T follicular helper cell (primary cell): ENCODE measurements at places on chromosomes 11 and 22.

DNA sequence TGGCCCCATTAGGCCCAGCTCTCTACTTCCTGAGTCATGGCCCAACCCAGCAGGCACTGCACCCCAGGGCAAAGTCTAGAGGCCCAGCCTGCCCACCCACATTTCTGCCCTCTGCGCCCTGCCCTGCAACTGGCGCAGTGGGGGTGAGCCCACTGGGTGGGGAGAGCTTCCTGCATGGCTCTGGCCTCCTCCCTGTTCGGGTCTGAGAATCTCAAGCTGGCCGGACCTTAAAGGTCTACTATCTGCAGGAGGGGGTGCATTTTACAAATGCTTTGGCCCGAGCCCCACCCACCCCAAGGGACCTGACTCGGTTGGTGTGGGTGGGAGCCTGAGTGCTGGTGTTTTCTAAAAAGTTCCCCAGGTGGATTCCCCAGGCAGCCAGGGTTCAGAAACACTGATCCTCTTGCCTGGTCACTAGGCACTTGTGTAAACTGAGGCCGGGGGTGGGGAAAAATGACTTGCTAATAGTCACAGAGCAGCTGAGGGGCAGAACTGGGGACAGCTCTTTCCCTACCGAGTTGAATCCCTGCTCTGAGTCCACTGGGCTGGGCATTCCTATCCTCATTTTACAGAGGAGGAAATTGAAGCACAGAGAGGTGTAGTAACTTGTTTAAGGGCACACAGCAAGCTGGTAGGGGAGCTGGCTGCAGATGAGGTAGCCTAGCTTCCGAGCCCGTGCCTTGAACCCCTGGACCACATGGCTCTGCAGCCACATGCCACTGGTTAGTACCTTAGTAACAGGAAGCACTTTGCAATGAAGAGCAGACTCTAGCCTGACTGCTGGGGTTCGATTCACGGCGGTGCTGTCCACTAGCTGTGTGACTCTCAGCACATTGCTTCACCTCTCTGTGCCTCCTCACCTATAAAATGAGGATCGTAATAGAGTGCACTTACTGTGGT, 36.3 kb downstream of the CD82 start:
- no peak for DNase-seq

GRCh38 chr11:69285766-69286165, 8.2 kb upstream of the MYEOV start:
- no peak for DNase-seq

GRCh38 chr11:34916843-34917770, 689 bp downstream of the PDHX start:
- DNase-seq = no peak

- DNase-seq = no peak
Observed at GRCh38 chr11:46249103-46249937, 28.1 kb upstream of the CREB3L1 start.

DNA sequence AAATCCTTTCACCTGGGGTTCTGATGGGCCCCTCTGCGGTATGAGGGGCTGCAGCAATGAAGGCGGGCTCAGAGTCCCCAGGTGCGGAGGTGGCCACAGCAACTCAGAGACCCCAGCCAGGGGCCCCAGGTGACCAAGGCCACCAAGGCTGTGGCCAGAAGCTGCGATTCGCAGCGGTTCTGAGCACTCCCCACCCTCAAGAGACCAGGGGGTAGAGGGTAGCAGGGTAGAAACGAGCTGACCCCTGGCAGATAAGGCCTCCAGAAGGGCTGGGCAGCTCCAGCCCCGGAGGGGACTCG, 948 bp downstream of the TNKS1BP1 start:
- no peak for DNase-seq

- DNase-seq = peak; percentile 10
Observed at GRCh38 chr11:59802639-59803176, 7.9 kb downstream of the MRPL16 start.

DNA sequence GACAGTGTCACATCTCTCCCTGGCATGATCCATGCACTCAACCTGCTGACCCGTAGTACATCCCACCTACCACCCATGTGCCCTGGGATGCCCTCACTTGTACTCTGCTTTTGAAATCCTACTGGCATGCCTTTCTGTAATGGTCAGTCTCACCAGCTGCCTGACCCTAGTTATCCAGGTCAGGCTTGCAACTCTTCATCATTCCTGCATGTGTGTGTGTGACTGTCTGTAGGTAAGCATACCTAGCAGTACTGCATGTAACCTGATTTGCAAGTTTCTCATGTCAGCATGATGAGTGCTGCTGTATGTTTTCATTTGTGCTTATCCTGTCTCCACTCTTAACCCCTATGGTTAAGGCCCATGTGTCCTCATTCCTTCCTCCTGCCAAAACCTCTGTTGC, 202.0 kb upstream of the MTNR1B start:
- no peak for DNase-seq

DNA sequence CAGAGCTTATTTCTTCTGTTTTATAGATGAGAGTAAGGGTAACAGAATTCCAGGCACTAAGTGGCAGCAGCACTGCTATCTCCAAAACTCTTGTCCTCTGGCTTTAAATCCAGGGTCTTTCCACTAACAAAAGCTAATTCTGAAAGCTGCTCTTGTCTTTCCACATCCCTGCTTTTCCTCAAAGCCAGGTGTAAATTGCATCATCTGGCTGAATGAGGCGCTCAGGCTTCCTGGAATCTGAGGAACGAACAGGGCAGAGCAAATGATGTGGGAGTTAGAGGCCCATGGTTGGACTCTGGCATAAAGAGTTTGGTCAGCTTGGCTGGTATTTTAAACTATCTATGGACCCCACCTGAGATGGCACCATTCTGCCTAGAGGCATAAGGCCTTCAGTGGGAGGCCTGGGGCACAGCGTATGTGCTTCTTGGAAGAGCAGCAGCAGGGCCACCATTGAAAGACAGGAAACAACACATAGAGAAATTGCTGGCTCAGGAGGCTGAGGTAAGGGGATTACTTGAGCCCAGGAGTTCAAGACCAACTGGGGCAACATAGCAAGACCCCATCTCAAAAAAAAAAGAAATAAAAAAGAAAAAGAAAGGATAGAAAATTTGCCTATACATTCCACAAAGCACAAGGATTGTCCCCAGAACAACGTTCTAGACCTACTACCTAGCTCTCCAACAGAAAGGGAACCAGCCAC, 1.9 kb downstream of the KCNJ5 start:
- no peak for DNase-seq

DNA sequence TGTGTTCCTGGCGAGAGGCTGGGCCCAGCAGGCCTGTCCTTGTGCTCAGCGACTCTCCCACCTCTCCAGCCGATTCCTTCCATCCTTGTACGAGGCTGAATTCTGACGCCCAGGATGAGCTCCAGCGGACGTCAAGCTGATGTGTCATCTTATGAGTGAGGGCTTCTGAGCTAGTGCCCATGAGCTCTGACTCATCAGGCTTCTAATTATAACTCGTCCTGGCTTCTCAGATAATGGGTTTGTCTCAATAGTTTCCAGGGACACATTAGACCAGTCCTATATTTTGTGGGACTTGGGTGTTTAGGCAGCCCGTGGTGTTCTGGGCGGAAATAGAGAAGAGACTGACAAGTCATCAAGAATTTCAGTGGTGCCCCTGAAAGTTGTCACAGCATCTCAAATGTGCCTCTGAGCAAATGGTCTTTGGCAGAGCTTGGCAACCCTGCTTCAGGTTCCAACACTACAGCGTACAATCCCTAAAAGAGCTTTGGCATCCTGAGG, 108.2 kb upstream of the CD44 start:
- no peak for DNase-seq

DNA sequence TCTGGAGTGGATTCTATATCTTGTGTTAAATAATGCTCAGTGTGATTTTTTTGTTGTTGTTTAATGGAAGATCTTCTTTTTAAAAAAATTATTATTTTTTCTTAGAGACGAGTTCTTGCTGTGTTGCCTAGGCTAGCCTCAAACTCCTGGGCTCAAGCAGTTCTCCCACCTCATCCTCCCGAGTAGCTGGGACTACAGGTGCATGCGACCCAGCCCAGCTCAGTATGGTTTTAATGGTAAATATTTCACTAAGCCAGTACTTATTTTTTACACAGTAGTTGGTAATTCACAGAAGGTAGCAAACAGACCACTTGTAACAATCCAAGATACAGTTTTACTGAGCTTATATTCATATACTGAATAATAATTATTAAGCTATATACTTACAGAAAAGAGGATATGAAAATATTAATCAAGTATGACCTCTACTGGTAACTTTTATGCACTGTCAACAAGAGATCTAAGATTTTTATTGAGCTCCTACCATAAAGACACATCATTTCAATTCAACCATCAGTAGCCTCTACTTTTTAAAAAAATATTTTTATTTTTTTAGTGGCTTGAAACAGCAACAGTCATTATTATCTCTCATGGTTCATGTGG, 6.1 kb upstream of the CD59 start:
- DNase-seq = no peak

DNA sequence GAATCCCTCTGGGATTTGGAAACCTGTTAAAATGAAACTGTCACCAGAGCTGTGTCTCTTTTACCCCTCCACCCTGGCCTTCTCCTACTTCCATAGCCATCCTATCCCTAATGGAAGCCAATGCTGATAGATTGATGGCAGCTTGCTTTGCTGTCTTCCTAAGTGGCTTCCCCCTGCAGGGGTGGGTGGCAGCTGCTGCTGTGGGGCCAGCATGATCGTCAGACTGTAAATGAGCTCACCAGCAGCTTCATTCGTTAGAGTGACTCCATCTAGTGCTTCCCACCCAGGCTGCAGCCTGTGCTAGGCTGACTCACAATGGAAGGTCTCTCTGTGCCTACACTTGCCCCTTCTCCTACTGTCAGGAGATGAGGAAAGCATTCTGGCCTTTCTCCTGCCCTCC, 311.0 kb downstream of the BUD13 start:
- no peak for DNase-seq

DNA sequence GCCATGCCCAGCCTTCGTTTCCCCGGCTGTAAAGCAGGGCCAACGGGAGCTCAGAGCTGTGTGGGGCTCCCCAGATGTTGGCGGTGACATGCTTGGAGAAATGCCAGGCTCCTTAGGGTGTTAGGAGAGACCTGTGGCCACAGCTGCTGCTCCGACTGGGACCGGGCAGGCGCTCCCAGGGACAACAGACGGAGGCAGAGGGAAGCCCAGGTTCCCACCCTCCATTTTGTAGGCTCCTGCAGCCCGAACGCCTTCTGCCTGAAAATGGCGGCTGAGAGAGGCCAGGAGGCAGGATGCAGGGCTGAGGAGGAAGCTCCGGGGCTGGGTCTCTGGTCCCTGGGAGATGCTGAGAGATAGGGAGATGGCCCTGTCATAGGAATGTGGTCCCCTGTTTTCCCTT, 10.0 kb downstream of the CD6 start:
- no peak for DNase-seq

GRCh38 chr11:4480577-4481239, 1.7 kb upstream of the OR52K1 start:
- DNase-seq = no peak

DNA sequence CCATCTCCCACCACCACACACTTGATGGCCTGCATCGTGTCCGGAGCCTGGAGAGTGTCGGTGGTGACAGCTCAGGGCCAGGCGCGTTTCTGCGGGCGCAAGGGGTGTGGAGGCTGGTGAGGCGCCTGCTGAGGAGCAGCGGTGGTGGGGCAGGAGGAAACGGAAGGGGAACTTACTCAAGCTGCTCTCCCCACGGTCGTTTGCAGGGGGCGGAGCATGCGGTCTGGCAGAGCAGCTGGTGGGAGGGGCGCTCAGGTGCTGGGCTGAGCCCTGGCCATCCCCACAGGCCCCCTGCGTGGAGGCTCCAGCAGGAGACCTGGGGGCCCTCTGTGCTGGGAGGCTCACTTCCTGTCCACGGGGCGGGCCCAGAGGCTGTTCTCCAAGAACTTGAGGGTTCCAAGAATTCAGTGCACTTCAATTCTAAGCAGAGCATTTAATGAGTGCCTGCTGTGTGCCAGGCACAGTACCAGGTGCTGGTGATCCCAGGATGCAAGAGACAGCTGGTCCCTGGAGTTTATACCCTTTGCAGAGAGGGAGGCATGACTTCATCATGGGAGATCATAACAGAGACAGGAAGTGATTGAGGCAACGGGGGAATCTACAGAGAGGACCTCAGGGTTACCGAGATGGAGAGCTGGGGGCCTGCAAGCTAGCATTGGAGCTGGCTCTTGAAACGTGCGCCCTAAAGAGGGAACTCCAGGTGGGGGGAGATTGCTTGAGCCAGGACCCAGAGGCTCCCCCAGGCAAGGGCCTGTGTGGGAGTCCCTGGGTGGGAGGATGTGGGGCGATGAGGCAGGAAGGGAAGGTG, at the start of gene RAC2:
Gene RAC2 (minus strand): TSS at position 156 of the 808 bp plus-strand sequence. CDS start 121 bp downstream, at position 35.
- DNase-seq = peak; percentile 77

DNA sequence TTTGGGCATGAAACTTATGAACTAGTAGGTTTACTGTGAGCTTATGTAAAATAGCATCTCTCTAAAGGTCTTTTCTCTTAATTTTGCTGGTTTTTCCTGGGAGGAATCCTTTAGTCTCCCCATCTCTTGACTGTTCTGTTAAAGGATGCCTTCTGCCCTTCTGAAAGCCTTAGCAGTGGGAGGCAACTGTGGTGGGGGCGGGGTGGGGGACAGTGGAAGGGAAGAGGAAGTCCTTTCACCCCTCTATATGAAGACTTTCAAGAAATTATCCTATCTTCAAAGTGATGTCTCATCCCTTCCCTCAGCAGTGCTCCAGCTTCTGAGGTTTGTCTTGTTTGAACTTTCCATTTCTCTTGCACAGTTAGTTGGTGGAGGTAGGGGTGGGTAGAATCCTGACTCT, 73.1 kb downstream of the ELP4 start:
- no peak for DNase-seq

DNA sequence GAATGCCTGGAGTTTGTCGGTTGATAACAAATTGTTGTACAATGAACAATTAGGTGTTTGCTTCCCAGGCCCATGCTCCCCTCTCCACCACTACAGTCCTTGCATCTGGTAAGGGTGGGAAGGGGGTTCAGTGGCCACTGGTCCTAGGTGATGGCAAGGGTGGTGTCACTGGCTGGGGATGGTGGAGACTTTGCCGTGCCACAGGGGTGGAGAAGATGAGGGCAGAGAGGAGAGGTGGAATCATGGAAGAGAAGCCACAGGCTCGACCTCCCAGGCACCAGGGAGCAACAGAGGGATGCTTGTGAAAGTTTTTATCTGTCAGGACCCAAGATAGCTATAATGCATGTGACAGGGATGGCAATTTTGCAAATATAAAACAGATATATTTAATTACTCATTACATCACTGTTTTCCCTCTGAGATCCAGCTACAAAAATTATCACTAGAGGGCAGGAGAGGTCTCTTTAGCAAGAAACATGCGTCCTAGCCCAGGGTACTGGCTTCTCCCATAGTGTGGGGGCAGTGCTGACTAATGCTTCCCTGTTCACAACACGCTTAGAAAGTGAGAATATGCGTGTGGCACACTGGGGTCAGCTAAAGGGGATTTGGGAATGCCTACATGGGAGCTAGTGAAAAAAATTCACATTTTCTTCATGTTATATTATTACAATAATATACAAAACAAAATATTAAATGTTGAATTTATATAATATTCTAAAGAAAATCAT, 49.0 kb upstream of the AMPD3 start:
- DNase-seq = peak; percentile 17

GRCh38 chr11:16117989-16118756, 238.2 kb downstream of the SOX6 start:
- DNase-seq = no peak

- DNase-seq = no peak
Observed at GRCh38 chr11:97359016-97359415, 969.2 kb downstream of the JRKL start.
